Bone marrow (tissue), 2 donors: ENCODE measurements at places on chromosomes 2 and 18.
A peak's percentile ranks its signal among the peaks of the same experiment; 100 is the strongest.

DNA sequence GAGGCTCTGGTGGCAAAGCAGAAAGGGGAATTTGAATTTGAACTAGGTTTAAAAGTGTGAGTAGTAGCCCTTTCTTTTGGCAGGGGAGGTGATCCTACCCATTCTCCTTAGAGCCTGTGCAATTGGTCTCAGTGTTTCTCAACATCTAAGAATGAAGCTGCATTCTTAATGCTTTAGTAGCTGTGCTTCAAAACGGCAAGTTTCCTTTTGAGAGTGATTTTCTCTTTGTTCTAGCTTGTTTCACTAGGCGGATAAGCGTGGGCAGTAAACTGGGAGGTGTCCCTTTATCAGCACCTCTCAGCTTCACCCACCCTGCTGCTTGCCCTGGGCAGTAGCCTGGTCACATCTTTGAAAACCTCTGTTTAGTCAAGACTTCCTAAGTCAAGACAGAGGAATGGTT is 6.7 kb downstream of the CRIM1 start:
- no peak for DNase-seq

DNA sequence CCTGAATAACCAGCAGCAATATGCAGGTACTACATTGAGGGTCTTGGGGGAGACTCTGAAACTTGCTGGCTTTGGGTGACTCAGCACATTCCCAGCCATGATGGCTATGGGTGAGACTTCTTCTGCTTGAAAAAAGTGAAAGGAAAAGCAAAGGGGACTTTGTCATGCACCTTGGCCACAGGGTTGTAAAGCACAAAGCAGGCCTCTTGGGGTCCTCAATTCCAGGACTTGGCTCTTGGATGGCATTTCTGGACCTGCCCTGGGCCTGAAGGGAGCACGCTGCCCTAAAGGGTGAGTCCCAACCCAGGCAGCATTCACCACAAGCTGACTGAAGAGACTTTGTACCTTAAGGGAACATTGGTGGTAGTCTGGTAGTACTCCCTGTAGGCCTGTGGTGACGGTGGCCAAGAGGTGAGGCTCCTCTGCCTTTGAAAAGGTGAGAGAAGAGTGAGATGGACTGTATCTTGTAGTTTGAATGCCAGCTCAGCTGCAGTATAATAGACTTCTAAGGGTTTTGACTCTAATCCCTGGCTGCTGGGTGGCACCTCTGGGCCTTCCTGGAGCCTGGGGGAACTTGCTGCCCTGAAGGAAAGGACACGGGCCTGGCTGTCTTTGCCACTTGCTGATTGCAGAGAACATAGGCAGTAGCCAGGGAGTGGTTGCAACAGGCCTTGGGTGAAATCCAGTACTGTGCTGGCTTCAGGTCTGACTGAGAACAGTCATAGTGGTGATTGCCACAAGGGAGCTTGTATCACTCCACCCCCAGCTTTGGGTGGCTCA is 36.5 kb upstream of the CYTIP start:
- DNase-seq, result no peak

DNA sequence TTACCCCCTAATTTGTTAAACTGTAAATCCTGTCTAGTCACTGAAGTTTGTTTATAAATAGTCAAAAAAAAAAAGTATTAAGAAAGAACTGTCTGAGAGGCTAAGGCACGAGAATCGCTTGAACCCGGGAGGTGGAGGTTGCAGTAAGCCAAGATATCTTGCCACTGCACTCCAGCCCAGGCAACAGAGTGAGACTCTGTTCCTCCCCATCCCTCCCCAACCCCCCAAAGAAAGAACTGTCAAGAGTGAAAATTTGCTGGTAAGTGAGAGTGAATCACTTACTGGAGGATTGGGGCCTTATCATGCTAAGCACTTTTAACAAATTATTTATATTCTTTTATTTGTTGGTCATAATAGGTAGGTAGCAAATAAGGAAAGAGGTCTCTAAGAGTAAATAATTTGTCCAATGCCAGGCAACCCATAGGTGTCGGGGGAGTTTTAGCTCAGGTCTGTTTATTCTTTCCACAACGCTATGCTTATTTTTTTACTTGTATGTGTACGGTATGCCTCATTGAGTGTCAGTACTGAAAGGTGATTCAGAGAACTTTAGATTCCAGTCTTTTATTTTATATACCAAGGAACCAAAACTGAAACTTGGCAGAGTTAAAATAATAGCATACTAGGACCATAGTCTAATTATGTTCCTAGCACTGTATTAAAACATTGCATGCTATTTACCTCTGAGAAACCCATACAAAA is 2.5 kb downstream of the TAF4B start:
- no peak for DNase-seq

- no peak for DNase-seq
These were observed 75.2 kb upstream of the CTNNA2 start for GRCh38 chr2:79437433-79438267.

DNA sequence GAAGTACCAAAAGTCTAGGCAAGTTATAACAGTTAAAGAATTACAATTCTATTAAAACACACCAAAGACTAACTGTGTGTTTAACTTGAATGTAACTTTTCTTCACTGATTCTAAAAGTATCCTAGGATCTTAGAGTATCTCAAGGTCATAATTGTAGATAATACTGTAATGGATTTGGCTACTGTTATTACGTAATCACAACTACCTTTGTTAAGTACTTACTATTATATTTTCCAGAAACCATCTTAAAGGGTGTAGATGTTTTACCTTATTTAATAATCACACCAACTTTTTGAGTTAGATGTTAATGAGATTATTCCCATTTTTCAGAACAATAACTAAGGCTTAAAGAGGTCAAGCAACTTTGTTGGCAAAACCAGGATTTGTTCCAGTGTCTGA is 161.3 kb upstream of the REG3A start:
- DNase-seq, result no peak

GRCh38 chr2:67854798-67855197 is 208.0 kb downstream of the C1D start:
- DNase-seq, result no peak

- DNase-seq, result peak; percentile 88
These were observed 30.7 kb upstream of the PTMA start for GRCh38 chr2:231677632-231678104.

DNA sequence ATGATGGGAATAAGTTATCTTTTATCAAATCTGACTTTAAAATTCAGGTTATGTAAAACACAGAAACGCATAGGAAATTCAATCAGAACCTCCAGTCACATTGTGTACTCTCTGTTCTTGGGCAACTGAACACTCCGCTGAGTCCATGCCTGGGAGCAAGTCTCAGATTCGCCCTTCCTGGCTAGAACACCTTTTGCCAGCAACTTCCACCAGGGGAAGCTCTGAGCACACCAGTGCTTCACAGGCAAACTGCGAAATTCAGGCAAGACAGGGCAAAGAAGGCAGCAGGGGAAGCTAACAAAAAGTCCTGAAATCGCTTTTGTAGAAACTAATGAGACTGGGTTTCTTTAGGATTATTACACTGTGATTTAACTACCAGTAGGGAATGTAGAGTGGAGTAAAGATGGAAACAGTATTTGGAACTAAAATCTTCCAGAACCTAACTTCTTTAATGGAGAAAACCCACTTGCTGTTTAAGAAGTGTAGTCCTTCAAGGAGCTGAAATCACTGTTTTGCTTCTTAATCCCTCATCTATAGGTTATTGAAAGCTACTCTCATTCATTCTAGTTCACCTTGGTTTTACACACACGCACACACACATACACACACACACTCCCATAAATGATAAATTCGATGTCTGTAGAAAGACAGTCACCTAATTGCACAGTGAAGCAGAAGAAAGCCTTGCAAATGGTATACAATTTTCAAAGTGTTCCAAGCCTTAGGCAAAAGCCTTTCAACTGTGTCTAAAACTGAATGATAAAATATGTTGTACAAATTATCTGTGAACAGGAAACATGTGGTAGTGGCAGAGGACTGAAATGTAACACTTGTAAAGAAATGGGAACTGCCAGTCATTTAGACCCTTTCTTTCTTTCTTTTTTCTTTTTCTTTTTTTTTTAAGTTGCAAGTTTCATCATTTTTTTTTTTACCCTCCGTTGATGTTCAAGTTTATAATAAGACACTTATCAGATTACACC is 214.5 kb downstream of the TMEM182 start:
- DNase-seq, result no peak

DNA sequence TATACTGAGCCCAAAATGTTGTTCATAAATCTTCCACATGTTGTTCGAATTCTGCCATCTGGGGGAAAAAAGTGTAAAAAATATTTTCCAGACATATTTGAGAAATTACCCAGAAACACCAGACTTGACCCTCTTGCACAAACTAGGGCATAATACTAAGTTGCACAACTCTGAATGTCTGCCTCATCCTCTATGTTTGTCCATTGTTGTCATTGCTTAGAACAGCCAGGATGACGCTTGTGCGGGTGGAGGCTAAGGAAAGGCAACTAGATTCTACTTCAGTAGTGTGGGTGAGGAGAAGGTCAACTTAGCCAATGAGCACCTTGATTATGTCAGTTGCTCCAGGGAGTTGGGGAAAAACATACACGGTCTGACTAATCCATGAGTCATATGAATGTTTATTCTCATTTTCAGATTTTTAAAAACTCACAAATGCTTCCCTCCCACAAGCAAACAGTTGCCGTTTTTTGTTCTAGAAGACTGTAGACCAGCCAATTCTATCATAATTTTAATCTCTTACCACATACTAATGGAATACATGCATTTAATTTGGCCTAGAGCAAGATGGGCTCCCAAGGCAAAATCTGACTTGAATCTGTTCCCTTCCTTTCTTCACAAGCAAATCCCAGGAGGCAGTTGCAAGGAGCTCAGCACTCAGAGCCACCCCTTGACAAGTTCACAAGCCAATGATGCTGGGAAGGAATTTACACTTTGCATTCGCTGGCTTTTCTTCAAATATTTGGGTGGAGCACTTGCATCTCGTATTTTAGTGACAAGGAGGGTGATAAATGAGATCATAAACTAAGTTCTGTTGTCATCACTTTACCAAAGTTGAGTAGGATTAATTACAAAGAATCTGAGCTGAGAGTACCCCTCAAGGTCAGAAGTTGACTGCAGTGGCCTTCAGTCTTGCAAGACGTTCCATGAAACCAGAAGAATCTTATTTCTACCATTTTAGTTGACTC is 163.2 kb upstream of the TWIST2 start:
- no peak for DNase-seq
